ENCODE measurements at places on chromosomes 3 and 15.

- no peak for DNase-seq
These were observed 22.3 kb downstream of the MLH1 start for GRCh38 chr3:37015642-37016041.

DNA sequence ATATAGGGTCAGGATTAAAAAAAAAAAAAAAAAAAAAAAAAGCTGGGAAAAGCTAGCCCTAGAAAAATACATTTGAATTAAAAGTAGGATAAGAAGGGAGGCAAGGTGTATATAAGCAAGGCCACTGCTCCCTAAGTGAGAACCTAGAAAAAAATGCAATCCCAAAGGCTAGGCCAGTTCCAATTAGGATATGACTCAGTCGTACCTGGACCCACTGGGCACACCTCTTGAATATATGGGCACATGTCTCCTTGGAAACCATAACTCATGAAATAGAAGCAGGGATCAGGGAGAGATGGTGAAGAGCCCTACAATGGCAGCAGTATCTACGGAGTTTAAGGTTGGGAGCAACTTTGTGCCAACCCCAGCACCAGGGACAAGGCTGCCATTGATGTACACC lies 314.1 kb upstream of the IL12A start:
- DNase-seq, result no peak

GRCh38 chr15:33629647-33630046 lies 318.9 kb downstream of the RYR3 start:
- no peak for DNase-seq

- peak; percentile 51 for DNase-seq
These were observed 1.4 kb downstream of the PFN2 start for GRCh38 chr3:149969110-149969939.

DNA sequence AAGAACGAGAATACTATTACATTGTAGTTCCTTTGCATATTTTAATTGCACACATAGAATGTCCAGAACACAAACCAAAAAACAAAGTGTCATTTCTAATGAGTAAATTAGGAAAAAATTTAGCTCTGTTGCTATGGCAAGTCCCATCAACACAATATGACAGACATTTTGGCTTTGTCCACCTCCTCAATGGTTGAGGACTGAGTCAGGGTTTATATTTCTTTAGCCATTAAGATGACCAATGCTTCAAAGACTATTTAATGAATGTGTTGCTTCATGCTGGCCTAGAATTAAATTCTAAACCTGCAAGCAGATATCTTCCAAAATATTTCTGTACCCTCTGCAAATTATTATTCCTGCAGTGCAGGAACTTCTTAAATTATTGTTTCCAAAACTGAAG lies 719.2 kb downstream of the NTRK3 start:
- no peak for DNase-seq

GRCh38 chr3:156614642-156615511 lies 59.5 kb upstream of the TIPARP start:
- DNase-seq, result no peak

GRCh38 chr15:92843814-92844213 lies 56.3 kb upstream of the CHD2 start:
- DNase-seq, result no peak

GRCh38 chr3:105594219-105594618 lies 227.5 kb downstream of the ALCAM start:
- no peak for DNase-seq

- DNase-seq, result no peak
These were observed 1121.5 kb downstream of the NAALADL2 start for GRCh38 chr3:175980486-175981090.

DNA sequence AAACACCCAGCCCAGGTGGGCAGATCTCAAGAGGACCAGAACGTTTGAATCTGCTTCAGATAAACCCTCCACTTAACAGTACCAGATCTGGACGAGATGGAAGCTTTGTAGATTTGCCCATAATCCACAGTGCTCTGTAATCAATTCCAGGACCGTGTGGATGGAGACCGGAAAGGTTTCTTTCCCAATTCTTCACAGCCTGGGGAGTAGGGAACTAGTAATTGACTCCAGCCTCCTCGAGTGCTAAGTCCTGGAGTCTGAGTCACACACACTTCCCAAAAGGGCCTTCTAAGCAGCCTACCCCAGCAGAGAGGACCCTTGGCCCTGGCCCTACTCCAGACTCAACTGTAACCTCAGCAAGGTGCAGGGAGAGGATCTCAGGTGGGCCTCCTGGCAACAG lies 56.2 kb upstream of the TSEN2 start:
- no peak for DNase-seq

GRCh38 chr3:62876064-62876463 lies 848 bp upstream of the CADPS start:
- DNase-seq, result no peak

DNA sequence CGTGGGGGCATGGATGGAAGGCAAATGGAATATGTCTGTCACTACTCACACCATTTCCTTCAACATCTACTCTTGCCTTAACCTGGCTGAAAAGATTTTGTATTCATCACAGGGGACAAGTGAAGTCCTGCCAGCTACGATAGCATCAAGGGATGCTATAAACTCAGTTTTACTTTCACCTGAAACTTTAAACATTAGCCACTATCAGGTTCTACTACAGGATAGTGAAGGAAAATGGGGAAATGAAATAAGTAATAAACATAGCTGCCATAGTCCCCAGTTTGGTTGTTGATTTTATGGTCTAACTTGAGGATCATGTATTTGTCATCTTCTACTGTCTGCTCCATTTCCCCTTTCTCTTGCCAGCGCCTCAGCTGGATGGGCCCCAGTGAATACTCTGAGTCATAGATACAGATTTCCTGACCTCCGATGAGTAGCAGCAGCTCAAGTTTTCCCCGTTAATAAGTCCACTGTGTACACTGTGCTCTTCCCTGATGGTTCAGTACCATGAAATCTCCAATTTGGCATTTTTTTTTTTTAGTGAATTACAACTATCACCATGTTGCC lies 338.2 kb upstream of the SLCO3A1 start:
- no peak for DNase-seq

DNA sequence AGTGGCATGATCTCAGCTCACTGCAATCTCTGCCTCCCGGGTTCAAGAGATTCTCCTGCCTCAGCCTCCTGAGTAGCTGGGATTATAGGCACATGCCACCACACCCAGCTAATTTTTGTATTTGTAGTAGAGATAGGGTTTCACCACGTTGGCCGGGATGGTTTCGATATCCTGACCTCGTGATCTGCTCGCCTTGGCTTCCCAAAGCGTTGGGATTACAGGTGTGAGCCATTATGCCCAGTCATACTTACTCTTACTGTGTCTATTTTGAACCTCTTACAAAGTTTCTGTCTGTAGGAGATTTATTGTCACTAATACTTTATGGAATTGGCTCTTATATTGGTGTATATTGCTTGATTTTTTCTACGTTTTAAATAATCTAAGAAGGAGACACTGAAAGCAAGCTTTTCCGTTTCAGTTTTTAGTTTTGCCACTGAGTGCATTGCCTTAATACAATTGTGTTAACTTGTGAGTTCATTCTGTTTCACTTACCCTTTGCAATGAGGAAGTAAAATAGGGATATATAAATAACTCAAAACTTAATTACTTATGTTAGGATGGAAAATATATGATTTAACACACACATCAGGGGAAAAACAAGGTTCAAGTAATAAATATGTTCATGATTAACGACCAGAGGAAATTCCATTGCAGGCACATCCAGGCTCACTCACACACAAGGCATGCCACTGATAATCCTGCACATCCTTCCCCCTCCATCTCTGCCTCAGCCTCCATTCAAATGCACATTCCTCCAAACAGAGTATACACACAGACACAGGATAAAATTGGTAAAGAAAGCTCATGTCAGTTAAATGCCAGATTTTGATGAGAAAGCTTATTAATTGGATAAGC lies 279.3 kb upstream of the RASGRP1 start:
- DNase-seq, result no peak

GRCh38 chr3:192851821-192852372 lies 65.8 kb downstream of the MB21D2 start:
- DNase-seq, result peak; percentile 71

DNA sequence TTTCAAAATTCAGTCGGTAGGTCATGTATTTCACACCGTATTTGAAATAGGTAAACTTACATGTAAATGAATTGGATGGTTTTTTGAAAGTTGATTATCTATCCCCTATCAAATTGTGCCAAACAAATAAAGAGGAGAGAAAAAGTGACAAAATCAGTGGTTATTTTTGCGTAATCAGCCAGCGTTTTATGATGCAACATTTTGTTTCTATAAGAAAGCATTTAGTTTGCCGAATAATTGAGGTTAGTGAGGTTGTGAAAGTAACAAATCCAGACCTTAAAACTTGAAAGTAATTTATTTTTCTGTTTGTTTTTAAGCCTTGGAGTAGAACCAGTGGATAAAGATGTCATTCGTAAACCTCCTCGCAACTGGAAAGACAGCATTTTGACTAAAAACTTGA lies 29.3 kb downstream of the ASTE1 start:
- DNase-seq, result no peak
